Smooth muscle cell of the umbilical artery (primary cell): ENCODE measurements at places on chromosomes 16 and 17. TPM values are rescaled to one million over a fixed set of nuclear protein-coding genes. Genes with fewer than 3 reads are reported as not detected.

PIP4K2B gene
- total RNA-seq: 59.4 and 87.8 TPM in 2 replicates

PLEKHH3 gene
- 8.9 and 11.6 TPM in 2 replicates for total RNA-seq

SPNS2 gene
- total RNA-seq: 0.37 and 0.89 TPM in 2 replicates

CDH3 gene
- total RNA-seq: under 0.01 and 0.14 TPM in 2 replicates

TMC7 gene
- total RNA-seq: 0.59 and 0.69 TPM in 2 replicates

ABCC6 gene
- 0.18 and 0.59 TPM in 2 replicates for total RNA-seq

TMED6 gene
- total RNA-seq: 0.30 TPM in 1 of 2 replicates, not detected in the other

MT3 gene
- not detected in 2 replicates for total RNA-seq

TBC1D3E gene
- 0.59 TPM in 1 of 2 replicates, not detected in the other for total RNA-seq

SGF29 gene
- total RNA-seq: 4.9 and 5.6 TPM in 2 replicates

SLC22A31 gene
- 0.18 and 8.6 TPM in 2 replicates for total RNA-seq

CTRB1 gene
- total RNA-seq: not detected in 2 replicates

HOXB5 gene
- 0.09 TPM in 1 of 2 replicates, not detected in the other for total RNA-seq

TRIM72 gene
- total RNA-seq: not detected in 2 replicates

MT4 gene
- total RNA-seq: not detected in 2 replicates

BCKDK gene
- 19.3 and 33.3 TPM in 2 replicates for total RNA-seq

PRM2 gene
- total RNA-seq: not detected in 2 replicates

ALOX15B gene
- not detected in 2 replicates for total RNA-seq

TNS4 gene
- total RNA-seq: not detected in 2 replicates

ARHGAP23 gene
- 25.8 and 86.8 TPM in 2 replicates for total RNA-seq

TP53TG3F gene
- total RNA-seq: not detected in 2 replicates

AOC3 gene
- total RNA-seq: 0.14 and 0.30 TPM in 2 replicates

ZNF276 gene
- total RNA-seq: 9.5 and 18.5 TPM in 2 replicates

TMEM88 gene
- 2.1 and 4.3 TPM in 2 replicates for total RNA-seq

RAB11FIP4 gene
- total RNA-seq: under 0.01 and 0.74 TPM in 2 replicates

GUCY2D gene
- under 0.01 TPM in 1 of 2 replicates, not detected in the other for total RNA-seq

KRT27 gene
- total RNA-seq: not detected in 2 replicates

KRT24 gene
- total RNA-seq: not detected in 2 replicates

EMP2 gene
- total RNA-seq: 2.7 and 6.3 TPM in 2 replicates

KRTAP1-1 gene
- total RNA-seq: not detected in 2 replicates

TBC1D3B gene
- total RNA-seq: 0.89 and 0.92 TPM in 2 replicates

CCDC154 gene
- 0.30 and 0.32 TPM in 2 replicates for total RNA-seq

PLLP gene
- total RNA-seq: not detected in 2 replicates

CRYBA1 gene
- total RNA-seq: not detected in 2 replicates

TRPV3 gene
- total RNA-seq: 0.65 and 1.2 TPM in 2 replicates

CLDN7 gene
- 0.60 TPM in 1 of 2 replicates, not detected in the other for total RNA-seq

TBC1D10B gene
- 26.1 and 47.7 TPM in 2 replicates for total RNA-seq

HCRT gene
- not detected in 2 replicates for total RNA-seq

CA5A gene
- total RNA-seq: not detected in 2 replicates

HSPB9 gene
- 0.14 TPM in 1 of 2 replicates, not detected in the other for total RNA-seq
